ENCODE measurements at places on chromosomes 12 and 14.

DNA sequence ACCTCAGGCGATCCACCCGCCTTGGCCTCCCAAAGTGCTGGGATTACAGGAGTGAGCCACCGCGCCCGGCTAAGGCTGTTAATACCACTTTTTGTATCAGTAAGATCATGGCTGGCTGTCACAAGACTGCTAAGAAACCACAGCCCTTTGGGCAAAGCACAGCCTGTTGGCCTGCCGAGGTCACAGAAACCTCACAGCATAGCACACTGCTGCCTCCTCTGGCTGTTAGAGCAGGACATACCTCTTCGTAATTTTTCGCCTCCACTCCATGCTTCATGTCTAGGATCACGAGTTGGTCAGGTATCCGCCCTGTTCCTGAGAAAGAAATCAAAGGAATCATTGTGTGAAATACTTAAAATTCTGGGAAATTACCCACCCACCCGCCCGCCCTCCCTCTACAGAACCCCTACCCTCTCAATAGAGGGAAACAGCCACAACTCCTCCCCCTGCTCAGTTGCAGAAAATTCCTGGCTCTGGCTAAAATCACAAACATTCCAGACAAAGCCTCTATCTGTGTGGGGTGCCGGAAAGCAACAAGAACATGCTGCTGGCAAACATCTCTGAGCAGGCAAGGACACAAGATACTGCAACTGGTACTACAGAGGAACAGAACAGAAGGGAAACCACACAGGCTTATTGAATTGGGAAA, 20.7 kb upstream of the NEK9 start:
- no peak for DNase-seq

DNA sequence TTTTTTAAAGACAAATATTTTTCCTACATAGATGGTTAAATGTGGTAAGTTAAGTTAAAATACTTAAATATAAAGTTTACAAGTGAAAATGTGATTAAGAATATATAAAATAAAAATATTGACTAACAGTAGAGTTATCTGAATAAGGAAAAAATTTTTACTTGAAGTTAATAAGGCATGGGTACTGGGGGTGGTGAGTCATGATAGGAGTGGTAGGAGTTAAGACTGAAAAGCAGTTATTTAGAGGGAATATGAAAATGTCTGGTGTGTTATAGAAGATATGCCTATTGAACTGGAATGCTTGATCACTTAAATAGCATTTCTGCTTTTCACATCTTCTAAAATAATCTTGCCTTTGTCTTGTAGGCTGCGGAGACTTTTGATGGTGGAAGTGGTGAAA, 68.7 kb downstream of the CCDC91 start:
- no peak for DNase-seq

- no peak for DNase-seq
Observed at GRCh38 chr12:75642226-75642625, 130.8 kb upstream of the KRR1 start.

DNA sequence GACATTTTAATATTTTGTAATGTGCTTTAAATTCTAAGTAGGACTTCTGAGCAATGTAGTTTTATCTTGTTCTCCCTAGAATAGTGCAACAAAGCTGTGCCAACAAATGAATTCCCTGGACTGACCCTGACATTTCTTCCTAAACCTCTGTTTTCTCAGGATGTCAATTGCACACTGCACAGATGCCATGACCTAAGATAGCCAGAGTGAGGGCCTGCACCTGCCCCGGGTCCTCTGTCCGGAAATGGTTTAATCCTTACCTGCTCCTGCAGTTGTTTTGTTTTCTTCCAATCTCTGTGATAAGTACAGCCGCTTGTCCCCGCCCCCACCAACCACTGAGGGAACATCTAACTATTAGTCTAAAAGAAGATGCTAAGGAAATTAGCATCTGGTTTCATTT, 831.5 kb downstream of the GALC start:
- DNase-seq, result no peak

DNA sequence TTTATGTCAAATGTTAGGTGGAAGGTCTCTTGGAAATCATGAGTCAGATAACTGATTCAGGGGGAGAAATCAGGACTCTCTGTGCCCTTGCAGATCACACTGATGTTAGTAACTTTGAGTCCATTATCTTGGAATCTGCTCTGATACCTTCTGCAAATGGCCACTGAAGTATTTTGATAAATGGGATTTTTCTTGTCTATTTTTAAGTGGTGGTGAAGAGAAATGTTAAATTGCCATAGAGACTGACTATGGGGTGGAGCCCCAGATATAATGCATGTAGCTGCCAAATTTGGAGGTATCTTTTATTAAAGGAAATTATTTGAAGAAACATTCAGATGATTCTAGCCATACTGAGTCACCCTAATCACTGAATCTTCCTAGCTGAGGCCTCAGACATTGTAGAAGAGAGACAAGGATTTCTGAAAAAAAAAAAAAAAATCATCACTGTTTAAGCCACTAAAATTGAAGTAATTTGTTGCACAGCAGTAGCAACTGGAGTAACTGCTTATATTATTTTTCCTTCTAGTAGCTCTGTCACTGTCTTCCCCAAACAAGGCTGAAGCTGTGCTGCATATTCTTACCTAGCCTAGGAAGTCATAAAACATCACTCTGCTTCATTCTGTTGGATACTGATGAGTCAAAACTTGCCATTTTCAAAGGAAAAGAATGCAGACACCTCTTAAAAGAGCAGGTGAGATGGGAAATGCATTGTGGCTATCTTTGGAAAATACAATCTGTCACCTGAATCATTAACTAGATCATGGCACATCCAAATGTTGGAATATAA, 36.0 kb upstream of the CLEC14A start:
- DNase-seq, result no peak

DNA sequence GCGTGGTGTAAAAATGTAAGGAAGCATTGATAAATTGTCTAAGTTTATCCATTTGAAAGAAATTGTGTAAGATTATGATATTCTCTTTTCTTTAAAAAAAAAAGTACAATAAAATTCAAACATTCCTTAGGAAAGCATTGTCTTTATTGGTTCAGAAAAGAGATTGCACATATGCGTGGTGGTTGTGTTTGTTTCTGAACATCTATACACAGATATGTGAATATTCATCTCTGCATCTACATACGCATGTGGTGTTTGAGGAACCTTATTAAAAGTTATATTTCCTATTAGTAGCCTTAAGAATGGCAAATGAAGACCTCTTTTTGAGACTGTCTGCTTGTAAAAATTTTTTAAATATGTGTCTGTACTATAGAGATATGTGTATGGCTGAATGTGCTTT, 69.8 kb downstream of the TMEM260 start:
- no peak for DNase-seq

DNA sequence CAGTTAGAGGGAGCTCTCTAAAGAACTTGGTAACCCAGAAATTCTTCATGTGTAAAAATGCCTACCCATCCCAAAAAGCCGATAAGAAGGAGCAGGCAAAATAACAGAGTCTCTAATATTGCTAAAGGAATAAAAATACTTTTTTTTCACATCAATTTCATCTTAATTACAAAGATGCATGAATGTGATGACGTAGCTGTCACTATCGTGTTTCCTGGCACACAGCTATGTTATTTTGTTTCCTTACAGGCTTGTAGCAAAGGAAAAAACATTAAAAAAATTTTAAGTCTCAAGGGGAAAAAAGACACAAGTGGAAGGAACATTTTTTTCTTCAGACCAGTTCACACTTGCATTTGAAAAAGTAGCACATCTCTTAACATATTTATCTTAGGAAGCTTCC, 10.3 kb upstream of the LGALS3 start:
- DNase-seq, result no peak

- DNase-seq, result no peak
Observed at GRCh38 chr12:83784298-83784890, 1097.7 kb downstream of the TMTC2 start.

DNA sequence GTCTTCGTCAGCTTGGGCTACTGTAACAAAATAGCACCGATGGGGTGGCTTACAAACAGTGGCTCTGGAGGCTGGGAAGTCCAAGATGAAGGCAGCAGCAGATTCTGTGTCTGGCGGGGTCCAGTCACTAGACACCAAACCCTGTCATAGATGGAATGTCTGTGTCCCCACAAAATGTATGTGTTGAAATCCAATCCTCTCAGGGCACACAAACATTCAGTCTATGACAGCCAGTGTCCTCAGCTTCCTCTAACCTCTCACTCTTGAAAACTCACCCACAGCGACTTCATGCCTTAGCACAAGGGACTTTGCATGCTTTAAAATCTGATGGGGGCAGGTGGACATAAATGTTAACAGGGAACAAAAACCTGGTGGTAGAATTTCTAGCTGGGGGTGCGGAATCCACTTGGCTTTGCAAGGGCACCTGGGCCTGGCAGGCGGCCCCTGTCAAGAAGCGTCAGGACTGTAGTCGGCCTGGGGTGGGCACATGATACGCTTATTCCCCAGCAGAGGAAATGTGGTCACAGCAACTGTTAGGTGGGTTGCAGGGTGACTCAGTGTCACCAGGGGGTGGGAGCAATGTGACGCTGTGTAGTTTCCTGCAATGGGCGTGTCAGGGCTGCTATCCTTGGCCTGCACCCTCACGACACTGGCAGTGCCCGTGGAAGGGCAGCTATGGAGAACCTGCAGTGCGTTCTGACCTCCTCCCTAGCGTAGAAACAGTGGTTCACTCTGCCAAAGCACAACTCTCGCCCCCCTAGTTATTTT, 17.7 kb downstream of the RIN3 start:
- DNase-seq, result no peak

Data from central memory CD4-positive, alpha-beta T cell (primary cell).